Lung microvascular endothelial cell (primary cell): ENCODE measurements at places on chromosomes 6 and 20. TPM values are rescaled to one million over a fixed set of nuclear protein-coding genes. Genes with fewer than 3 reads are reported as not detected.

The HLA-DRA gene
- total RNA-seq, result not detected in 2 replicates

The OXT gene
- not detected in 2 replicates for total RNA-seq

The TSPO2 gene
- not detected in 2 replicates for total RNA-seq

The COX4I2 gene
- not detected in 2 replicates for total RNA-seq

DNA sequence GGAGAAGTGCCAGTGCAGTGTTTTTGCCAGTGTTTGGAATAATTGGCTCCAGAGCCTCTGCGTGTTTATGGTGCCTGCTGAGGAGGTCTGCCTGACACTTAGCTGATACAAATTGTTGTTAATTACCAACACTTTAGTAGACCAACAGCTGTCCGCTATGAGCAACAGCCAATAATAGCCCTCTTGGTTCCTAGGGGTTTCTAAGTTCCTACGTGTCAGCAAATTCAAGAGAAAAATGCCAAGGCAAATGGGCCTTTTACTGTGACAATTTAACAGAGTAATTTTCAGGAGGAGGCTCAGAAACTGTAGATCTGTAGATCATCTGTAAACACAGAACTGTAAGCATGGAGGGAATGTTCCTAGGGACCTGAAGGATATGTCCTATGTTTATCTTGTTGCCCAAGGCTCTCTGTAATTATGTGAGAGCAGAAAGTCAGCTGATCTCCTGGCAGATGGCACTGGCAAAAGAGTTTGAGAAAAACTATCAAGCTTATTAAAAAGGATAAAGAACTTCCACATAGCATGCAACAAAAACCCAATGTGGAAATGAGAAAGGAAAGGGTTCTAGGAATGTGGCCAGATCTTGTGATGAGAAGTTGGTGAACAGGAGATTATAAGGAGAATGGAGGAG, 157.7 kb downstream of the GJA1 start:
- DNase-seq, result no peak

- DNase-seq, result no peak
Observed at GRCh38 chr6:7224731-7225130, 88.3 kb downstream of the SSR1 start.

- DNase-seq, result no peak
Observed at GRCh38 chr20:48319943-48320584, 507.7 kb downstream of the PREX1 start.

GRCh38 chr20:63011798-63012197, 5.0 kb upstream of the BHLHE23 start:
- DNase-seq, result no peak

GRCh38 chr6:1395506-1395905, 6.1 kb downstream of the FOXF2 start:
- DNase-seq, result no peak

DNA sequence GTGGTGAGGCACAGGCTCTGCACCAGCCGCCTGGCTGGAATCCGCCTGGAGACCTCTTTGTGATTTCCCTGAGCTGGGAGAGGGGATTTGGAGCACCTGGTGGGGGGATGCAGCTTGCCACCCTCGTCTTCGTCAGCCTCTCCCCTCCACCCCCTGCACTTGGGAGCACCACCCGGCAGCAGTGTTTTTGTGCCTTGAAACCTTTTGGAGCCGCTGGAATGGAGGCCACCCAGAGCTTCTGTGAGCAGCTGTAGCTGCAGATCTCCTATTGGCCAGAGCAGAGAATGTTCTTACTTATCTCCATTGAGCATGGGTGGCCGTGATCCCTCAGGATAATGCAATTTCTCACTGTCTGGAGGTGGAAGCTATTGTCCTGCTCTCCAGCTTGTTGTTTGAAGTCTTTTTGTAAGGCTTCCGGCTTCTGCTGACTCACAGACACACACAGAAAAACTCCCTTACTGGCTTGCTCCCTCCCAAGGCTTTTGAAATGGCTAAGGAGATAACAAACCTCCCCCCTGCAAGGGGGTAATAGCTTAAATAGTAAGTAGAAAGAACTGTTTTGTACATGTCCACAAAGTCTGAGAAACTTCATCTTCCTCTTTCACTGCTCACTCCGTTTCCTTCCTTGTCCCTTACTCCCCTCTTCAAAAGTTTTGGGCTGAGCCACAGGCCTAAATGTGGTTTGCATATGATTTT, 271.2 kb downstream of the PRL start:
- no peak for DNase-seq

DNA sequence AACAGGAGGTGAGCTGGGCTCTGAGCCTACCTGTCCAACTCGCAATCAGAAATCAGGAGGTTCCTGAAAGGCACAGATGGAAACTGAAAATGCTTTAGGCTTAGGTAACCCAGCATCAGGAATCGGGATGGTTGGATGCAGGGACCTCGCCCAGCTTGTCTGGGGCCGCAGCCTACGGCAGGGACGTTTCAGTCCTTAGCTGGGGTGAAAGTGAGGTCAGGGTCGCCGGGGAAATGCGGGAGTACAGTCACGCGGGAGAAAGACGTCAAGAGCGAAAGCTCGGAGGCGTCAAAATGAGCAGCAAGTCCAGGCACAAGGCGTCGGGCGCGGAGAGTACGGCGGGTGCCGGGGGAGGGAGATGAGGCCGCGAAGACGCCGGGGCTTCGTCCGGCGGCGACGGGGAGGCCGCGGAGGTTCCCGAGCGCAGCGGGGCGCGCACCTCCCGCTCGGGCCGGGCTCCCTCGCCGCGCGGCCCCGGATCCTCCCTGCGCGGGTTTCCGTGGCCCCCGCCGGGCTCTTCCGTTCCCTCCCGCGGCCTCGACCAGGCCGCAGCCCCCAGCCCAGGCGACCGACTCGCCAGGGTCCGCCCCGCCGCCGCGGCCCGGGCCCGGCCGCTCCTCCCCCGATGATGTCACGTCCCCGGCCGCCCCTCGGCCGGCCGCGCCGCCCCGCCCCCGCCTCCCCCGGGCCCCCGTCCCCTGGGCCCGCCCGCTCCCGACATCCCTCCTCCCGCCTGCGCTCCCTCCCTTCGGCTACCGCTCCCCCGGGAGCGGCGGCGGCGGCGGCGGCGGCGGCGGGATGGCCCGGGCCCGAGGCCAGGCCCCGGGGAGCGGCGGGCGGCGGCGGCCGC, at the start of gene EBF4:
EBF4 (plus strand) TSS at position 745 of the 850 bp plus-strand sequence. CDS start 866 bp downstream, outside the sequence.
- DNase-seq, result peak; percentile 57

- no peak for DNase-seq
Observed at GRCh38 chr20:19935842-19936241, 81.3 kb upstream of the NAA20 start.

- DNase-seq, result no peak
Observed at GRCh38 chr20:13749811-13750210, 34.9 kb downstream of the ESF1 start.

- no peak for DNase-seq
Observed at GRCh38 chr20:47241345-47241781, 115.1 kb downstream of the ZMYND8 start.

GRCh38 chr20:47262365-47263013, 94.0 kb downstream of the ZMYND8 start:
- no peak for DNase-seq

- DNase-seq, result no peak
Observed at GRCh38 chr6:125810445-125810844, 19.7 kb downstream of the NCOA7 start.

- no peak for DNase-seq
Observed at GRCh38 chr20:35134880-35135279, 12.3 kb downstream of the EDEM2 start.
